ENCODE measurements at places on chromosomes 6 and 20. TPM values are rescaled to one million over a fixed set of nuclear protein-coding genes. Genes with fewer than 3 reads are reported as not detected.

- peaks cover 3% of the 10 kb centered on the region for H3K27me3 ChIP-seq
- no peak overlapping the region for H3K27ac ChIP-seq
- no peaks in the 10 kb centered on the region for H3K4me1 ChIP-seq
- no peak overlapping the region for H3K4me3 ChIP-seq
- no peaks in the 10 kb centered on the region for H3K36me3 ChIP-seq
Observed at GRCh38 chr6:84696166-84696565, 68.2 kb downstream of the TBX18 start.

GRCh38 chr6:131831392-131831791 lies 23.6 kb downstream of the ENPP1 start:
- DNase-seq = no peak
- H3K27me3 ChIP-seq = peaks cover 26% of the 10 kb centered on the region
- H3K4me1 ChIP-seq = no peaks in the 10 kb centered on the region
- no peak overlapping the region for H3K27ac ChIP-seq
- H3K36me3 ChIP-seq = no peaks in the 10 kb centered on the region

- DNase-seq = no peak
- H3K36me3 ChIP-seq = no peaks in the 10 kb centered on the region
- no peak overlapping the region for H3K27ac ChIP-seq
- H3K4me3 ChIP-seq = no peak overlapping the region
Observed at GRCh38 chr6:141244366-141244765, 888.4 kb upstream of the GJE1 start.

- H3K27ac ChIP-seq = no peak overlapping the region
- no peak overlapping the region for H3K4me3 ChIP-seq
- peaks cover 19% of the 10 kb centered on the region for H3K4me1 ChIP-seq
- no peaks in the 10 kb centered on the region for H3K27me3 ChIP-seq
- no peaks in the 10 kb centered on the region for H3K36me3 ChIP-seq
Observed at GRCh38 chr6:97048771-97049170, 124.2 kb downstream of the KLHL32 start.

DNA sequence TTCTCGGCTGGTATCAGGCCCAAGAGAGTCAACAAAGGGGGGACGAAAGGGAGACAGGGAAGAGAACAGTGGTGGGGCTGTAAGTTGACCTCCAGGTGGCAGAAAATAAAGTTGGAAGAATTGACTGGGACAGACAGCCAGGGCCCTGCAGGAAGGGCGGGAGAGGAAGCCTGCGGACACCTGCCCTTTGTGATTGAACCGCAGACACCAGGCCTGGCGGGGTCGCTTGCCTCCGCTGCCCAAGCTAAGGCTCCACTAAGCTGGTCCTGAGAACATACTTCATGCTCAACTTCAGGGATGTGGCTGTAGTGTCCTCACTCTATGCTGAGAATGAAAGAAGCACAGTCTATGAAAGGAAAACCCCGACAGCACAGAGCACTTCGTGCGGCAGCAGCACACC lies 53.8 kb downstream of the RPP40 start:
- no peaks in the 10 kb centered on the region for H3K4me1 ChIP-seq
- no peak overlapping the region for H3K27ac ChIP-seq
- no peaks in the 10 kb centered on the region for H3K27me3 ChIP-seq
- peaks cover 8% of the 10 kb centered on the region for H3K36me3 ChIP-seq

GRCh38 chr6:153525998-153526397 lies 394.9 kb upstream of the RGS17 start:
- H3K27ac ChIP-seq = no peak overlapping the region
- no peaks in the 10 kb centered on the region for H3K36me3 ChIP-seq
- no peak for DNase-seq
- no peaks in the 10 kb centered on the region for H3K4me1 ChIP-seq
- H3K4me3 ChIP-seq = no peak overlapping the region

DNA sequence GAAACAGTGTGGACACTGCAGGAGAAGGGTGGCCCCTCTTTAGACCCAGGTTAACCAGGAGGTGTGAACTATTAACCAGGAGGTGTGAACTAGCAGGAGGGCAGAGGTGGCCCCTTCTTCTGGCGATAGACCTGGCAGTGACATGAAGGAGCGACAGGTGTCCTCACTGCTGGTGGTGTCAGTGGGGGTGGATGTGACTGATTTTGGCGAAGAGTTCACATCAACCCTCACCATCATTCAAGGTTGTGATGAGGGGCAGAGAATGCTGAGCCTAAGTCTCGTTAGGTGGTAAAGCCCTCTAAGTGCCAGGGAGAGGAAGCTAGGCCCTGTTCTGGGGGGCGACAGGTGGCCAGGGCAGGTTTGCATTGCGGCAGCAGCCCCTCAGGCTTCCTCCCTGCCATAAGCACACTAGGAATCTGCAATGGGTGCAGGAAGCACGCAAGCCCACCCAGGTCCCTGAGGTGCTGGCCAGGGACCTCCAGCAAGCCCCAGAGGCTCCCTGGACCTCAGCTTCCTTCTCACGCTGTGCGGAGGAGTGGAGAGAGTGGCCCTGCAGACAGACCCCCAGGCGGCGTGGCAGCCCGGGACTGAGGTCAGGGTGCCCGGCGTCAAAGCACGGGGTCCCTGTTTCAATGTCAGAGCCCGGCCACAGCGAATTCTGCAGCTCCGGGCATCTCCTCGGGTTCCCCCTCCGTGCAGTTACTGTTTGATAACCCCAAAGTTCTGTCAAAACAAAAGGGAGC lies 13.7 kb downstream of the NPEPL1 start:
- no peak overlapping the region for H3K4me3 ChIP-seq
- no peak for DNase-seq
- no peaks in the 10 kb centered on the region for H3K4me1 ChIP-seq
- peaks cover 9% of the 10 kb centered on the region for H3K36me3 ChIP-seq

DNA sequence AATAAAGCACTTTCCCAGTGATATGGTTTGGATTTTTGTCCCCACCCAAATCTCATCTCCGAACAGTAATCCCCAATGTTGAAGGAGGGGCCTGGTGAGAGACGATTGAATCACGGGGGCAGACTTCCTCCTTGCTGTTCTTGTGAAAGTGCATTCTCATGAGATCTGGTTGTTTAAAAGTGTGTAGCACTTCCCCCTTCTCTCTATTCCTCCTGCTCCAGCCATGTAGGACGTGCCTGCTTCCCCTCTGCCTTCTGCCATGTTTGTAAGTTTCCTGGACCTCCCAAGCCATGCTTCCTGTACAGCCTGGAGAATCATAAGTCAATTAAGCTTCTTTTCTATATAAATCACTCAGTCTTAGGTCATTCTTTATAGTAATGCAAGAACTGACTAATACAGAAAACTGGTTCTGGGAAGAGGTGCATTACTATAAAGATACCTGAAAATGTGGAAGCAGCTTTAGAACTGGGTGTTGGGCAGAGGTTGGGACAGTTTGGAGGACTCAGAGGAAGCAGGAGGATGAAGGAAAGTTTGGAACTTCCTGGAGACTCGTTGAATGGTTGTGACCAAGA lies 7.4 kb downstream of the EPM2A start:
- H3K4me1 ChIP-seq = peaks cover 19% of the 10 kb centered on the region
- H3K36me3 ChIP-seq = peaks cover 45% of the 10 kb centered on the region
- no peak overlapping the region for H3K4me3 ChIP-seq
- H3K27me3 ChIP-seq = no peaks in the 10 kb centered on the region
- no peak for DNase-seq

GRCh38 chr6:154842833-154843232 lies 109.6 kb downstream of the SCAF8 start:
- peaks cover 19% of the 10 kb centered on the region for H3K36me3 ChIP-seq
- H3K4me1 ChIP-seq = peaks cover 29% of the 10 kb centered on the region
- no peak overlapping the region for H3K4me3 ChIP-seq
- H3K27ac ChIP-seq = no peak overlapping the region

DNA sequence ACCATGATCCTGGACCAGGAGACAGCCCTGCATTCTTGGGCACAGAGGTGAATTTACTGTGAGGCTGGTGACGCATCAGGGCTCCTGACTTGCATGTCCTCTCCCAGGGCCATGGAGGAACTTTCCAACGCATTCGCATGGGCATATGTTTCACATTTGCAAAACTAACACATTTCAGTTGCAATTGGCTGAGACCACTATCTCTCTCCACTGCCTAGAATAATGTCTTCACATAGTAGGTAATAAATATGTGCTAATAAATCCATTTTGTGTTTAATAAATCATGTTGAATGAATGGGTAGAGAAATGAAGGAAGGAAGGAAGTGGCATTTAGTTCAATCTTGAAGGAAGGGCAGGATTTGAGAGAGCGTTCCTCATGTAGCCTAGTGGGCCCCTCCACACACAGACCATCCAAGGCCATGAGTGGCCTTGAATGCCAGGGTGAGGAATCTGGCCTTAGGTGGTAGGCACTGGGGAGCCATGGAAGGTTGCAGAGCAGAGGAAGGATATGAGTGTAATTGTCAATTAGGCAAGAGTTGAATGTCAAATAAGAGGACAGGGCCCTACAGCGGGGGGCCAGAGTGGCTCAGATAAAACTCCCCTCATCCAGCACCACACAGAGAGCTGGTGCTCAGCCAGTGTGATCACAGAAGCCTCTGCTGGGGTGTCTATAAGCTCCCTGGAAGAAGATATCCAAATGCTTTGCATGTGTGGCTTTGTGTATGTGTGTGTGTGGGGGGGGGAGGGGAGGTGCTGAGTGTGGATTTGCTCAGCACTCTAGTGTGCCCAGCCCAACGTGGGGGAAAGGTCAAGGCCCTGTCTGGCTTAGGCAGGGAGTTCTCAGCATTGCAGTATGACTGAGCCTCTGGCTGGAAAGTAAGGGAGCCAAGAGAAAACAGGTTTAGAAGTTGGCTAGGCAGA lies 30.9 kb upstream of the CCN5 start:
- no peak overlapping the region for H3K4me3 ChIP-seq
- no peaks in the 10 kb centered on the region for H3K36me3 ChIP-seq
- no peak overlapping the region for H3K27ac ChIP-seq
- no peak for DNase-seq
- H3K27me3 ChIP-seq = no peaks in the 10 kb centered on the region

DNA sequence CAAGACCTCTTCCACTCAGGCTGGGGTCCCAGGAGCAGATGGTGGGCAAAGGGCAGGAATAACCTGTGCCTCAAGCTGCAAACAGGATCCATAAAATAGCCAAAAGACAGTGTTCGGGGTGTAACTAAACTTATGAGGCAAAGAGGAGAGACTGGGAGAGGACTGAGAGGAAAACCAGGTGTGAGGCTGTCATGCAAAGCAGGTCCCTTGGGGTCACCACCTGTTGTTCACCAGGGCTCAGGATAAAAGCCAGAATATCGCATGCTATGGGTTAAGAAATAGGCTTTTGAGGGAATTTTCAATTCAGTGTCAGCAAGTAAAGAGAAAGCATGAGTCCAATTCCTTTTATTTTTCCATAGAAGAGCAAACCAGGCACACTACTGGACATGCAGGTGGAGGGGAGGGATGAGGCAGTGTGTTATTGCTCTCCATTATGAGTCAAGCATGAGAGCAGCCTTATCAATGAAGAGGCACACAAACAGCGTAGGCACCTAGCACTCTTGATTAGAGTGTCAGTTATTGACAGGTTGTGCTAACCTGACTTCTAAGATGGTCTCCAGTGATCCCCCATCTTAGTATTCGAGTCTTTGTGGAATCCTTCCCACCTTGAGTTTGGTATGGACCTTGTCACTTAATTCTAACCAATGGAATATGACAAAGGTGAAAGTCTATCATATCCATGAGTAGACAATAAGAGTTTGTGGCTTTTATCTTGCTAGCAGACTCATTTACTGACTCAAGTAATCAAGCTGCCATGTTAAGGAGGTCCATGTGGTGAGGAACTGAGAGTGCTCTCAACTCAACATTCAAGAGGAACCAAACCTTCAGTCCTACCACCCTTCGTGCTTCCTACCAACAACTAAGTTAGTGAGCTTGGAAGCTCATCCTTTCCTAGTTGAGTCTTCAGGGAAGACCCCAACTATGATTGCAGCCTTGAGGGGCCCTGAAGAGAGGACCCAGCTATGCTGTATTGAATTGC lies 18.8 kb downstream of the HLA-E start:
- peaks cover 57% of the 10 kb centered on the region for H3K4me1 ChIP-seq
- no peak for DNase-seq
- H3K4me3 ChIP-seq = peak overlapping the region; percentile 29
- no peaks in the 10 kb centered on the region for H3K27me3 ChIP-seq

Gene COX4I2
- total RNA-seq = not detected

Gene CCN6
- total RNA-seq = 0.19 TPM

Gene EPPIN
- total RNA-seq = not detected

Gene HLA-DRB1
- 4.2 TPM for total RNA-seq
